ENCODE measurements at places on chromosomes 12 and 14.
A peak's percentile ranks its signal among the peaks of the same experiment; 100 is the strongest.

DNA sequence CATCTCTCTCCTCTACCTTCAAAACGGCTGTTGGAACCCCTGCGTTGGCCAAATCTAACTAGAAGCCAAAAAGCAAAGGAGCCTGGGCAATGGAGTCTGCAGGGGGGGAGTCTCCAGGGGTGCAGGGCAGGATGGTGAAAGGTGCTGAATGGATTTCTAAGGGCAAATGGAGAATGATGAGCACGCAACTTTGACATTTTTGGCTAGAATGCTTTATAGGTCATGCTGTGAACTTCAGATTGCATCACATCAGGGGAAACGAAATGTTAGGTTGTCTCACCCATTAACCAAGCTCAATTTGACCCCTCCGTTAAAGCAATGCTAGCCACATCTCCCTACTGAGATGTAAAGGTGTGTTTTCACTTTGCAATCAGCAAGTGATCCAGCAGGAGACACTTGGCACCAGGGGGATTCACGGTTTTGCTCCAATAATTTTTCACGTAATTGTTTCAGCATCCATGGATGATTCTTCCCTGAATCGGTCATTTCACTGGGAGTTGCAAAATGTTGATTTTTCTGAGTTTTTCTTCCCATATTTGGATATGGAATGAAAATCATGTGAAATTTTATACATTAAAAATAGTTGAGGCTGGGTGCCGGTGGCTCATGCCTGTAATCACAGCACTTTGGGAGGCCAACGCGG, 78.0 kb upstream of the MDM1 start:
- DNase-seq = no peak

DNA sequence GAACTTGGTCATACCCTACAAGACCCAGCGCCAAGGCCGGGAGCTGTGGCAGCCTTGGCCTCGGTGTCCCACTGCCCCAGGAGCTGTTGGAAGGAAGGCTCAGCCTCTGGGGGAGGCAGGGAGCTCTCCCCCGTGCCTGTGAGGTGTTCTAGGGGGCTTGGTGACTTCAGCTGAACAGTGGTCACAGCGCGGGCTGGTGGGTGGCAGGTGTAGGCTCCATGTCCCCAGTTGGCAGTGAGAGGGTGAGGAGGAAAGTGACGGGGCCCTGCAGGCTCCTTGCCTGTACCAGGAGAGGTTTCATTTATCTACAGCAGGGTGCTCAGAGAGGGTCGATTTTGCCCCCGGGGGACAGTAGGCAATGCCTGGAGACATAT, 47.5 kb downstream of the DLK1 start:
- no peak for DNase-seq

DNA sequence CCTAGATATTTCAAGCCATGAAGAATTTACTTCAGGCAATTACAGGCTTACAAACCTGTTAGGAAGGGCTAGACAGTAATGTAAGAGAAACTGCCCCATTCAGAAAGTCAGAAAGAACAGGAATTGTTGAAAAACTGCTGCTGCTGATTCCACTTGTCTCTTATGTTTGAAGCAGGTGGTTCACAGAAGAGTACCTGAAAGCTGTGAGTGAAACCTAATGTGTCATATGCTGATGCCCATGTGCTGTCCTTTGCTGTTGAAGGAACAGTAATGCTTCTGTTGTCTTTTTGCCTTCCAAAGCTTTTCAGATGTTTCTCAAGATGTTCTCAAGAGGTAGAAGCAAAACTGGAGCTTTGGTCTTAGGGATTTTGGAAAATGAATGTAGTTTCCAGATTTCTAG, 39.0 kb downstream of the MNAT1 start:
- DNase-seq = no peak

GRCh38 chr14:99597911-99598600, 6.0 kb downstream of the CCDC85C start:
- DNase-seq = no peak

- peak; percentile 62 for DNase-seq
Measured at GRCh38 chr12:48000878-48001504, 3.3 kb downstream of the COL2A1 start.

GRCh38 chr14:88706425-88706824, 86.3 kb downstream of the EML5 start:
- no peak for DNase-seq

- no peak for DNase-seq
Measured at GRCh38 chr12:6584293-6584692, 16.2 kb upstream of the NOP2 start.

GRCh38 chr14:29227631-29228030, 461.0 kb downstream of the FOXG1 start:
- DNase-seq = no peak

DNA sequence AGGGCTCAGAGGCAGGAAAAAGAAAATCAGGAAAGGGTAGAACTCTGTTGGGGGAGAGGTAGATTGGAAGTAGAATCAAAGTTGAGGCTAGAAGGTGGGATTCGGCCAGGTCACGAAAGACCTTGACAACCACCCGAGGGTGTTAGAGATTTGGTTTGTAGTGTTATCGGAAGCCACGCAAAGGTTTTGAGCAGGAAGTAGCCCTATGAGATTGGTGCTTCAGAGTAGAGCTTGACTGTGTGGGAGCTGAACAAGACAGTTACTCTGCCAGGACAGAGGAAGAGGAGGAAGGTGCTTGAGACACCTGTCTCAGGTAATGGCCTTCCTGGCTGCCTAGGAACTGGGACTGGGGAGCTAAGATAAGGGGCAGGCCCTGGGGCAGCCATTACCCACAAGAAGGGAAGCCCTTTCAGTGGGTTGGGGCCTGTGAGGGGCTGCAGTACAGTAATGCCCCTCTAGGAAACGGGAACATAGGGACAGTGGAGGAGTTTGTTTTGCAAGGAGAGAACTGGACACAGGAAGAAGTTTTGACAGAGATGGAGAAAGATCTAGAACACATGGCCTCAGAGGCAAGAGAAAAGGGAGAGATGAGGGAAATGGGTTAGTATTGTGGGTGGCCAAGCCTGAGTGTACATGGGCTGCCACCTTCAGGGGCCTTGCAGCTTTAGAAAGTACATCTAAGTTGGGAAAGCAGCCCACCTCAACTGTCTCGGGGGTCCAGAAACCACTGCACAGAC, 73.5 kb downstream of the RIN3 start:
- DNase-seq = no peak

DNA sequence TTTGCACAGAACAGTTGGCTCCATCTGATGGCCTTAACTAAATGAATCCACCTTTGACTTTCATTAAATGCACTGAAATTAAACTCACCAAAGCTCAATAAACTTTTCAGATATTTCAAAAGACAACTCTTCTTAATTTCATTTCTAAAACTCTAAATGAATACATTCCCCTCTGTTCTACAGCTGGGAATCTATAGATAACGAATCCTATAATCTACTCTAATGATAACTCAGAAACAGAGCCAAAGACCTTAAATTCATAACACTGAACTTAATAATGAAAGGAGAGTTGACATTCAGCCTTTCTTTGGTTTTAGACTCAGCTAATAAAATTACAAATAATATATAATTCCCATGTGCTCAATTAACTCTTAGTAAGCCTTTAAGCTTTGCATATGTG, 150.5 kb downstream of the KCNH5 start:
- DNase-seq = no peak

DNA sequence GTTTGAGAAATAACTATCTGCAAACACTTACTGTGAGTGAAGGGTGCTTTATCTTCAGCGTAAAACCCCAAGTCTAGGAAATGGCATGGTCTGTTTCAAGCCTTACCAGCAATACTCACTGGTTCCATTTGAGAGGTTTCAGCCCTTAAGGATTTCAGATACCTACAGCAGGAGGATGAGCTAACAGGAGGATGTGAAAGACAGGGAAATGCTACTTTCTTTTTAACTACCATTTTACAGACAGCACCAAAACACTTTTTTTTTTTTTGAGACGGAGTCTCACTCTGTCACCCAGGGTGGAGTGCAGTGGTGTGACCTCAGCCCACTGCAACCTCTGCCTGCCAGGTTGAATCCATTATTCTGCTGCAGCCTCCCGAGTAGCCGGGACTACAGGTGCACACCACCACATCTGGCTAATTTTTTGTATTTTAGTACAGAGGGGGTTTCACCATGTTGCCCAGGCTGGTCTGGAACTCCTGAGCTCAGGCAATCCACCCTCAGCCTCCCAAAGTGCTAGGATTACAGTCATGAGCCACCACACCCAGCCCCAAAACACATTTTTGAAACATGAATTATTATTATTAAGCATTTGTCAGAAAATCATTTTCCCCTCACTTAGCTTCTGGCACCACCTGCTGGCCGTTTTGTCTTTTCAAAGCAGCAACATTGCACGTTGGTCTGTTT, 4.6 kb downstream of the MTRFR start:
- no peak for DNase-seq

GRCh38 chr12:52965337-52965731, 16.4 kb downstream of the KRT18 start:
- DNase-seq = no peak

All from 8988T (cell line).